ENCODE measurements at places on chromosomes 4 and X. TPM values are rescaled to one million over a fixed set of nuclear protein-coding genes. Genes with fewer than 3 reads are reported as not detected.

CXCL10 gene
- total RNA-seq, result 0.41 TPM

SH3D19 gene
- total RNA-seq, result 4.4 TPM

POLN gene
- total RNA-seq, result 1.8 TPM

ZNF732 gene
- 0.10 TPM for total RNA-seq

All from H4 (cell line).